ENCODE measurements at places on chromosomes 13 and 19.
A peak's percentile ranks its signal among the peaks of the same experiment; 100 is the strongest.

GRCh38 chr13:28716511-28716910 is 2.3 kb downstream of the SLC46A3 start:
- no peak for DNase-seq

- DNase-seq, result no peak
Observed at GRCh38 chr19:11361037-11361770, 6.0 kb downstream of the PLPPR2 start.

DNA sequence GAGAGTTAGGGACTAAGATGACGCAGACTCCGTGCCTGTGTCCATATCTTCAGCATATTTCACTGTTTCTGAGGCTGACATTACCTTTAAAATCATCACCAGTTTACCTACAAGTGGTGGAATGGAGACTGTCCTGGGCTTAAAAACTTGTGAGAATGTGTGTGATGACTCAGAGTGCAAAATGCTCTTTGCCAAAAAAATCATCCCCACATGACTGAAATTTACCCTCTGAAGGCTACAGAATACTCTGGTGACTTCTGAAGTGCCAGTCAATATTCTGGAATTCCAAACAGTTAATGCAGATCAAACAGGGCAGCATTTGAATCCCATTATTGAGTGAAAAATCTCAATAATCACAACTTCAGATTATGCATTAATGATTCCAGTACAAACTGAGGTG is 901.4 kb downstream of the EFNB2 start:
- DNase-seq, result no peak

GRCh38 chr13:73250061-73250460 is 191.3 kb downstream of the KLF5 start:
- no peak for DNase-seq

- no peak for DNase-seq
Observed at GRCh38 chr19:46954993-46955812, 64.4 kb upstream of the NPAS1 start.

DNA sequence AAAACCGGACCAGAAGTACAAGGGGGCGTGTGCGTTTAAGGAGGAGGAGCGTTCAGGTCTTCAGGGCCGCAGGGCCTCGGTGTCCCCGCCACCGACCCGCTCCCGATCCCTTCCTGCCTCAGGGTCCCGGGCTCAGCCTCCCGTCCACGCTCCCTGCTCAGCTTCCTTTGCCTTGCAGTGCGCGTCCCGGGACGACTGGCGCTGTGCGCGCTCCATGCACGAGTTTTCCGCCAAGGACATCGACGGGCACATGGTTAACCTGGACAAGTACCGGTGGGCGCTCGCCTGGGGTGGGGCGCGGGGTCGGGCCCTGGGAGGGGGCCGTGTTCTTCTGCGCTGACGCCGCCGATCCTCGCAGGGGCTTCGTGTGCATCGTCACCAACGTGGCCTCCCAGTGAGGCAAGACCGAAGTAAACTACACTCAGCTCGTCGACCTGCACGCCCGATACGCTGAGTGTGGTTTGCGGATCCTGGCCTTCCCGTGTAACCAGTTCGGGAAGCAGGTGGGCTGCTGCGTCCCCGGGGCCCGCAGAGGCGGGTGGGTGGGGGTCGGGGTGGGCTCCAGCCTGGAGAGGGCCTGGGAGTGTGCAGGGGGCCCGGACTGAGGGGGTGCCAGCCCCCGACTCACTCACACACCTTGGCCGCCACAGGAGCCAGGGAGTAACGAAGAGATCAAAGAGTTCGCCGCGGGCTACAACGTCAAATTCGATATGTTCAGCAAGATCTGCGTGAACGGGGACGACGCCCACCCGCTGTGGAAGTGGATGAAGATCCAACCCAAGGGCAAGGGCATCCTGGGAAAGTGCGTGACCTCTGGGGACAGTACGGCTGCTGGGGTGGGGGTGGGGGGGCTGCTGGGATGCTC is 1.4 kb downstream of the GPX4 start:
- DNase-seq, result no peak

DNA sequence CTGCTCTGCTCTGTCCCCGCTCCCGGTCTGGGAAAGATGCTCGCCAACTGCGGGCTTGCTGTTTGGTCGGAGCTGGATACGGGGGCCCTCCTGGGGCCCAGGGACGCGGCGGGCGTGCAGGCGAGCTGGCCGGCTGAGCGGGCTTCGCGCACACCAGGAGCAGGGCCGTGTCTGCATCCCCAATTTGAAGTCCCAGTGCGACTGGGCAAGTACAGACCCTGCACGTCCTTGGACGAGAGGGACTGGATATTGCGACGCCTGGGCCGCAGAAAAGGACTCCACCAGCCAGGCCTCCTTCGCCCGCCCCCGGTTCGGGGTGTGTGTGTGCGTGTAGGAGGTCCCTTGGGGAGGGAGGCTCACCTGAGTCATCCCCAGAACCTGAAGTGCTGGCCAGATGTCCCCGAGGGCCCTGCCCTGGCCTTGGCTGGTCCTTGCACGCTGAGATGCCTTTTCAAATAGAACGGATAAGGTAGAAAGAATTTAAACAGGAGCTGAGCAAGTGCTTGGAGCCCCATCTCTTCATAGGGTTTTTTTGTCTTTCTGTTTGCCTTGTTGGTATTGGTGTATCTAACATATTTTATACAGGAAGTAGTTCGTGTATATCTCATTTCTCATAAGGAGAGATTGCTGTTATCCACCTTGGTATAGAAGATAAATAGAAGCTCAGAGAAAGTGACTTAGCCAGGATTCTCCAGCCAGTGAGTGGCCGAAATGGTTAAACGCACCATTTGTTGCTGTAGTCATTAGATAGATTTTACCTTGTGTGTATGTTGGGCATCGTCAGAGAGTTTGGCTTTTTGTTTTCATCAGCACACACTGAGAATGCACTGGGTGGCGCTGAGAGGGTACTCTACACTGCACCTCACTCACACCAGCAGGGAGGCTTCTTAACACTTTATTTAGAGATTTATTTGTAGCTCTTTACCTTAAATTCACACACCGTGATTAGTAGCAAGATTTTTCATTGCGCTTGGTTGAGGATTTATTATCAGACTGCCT is 1.1 kb downstream of the NAXD start:
- no peak for DNase-seq

GRCh38 chr19:50949861-50950260 is 3.0 kb downstream of the KLK5 start:
- no peak for DNase-seq

DNA sequence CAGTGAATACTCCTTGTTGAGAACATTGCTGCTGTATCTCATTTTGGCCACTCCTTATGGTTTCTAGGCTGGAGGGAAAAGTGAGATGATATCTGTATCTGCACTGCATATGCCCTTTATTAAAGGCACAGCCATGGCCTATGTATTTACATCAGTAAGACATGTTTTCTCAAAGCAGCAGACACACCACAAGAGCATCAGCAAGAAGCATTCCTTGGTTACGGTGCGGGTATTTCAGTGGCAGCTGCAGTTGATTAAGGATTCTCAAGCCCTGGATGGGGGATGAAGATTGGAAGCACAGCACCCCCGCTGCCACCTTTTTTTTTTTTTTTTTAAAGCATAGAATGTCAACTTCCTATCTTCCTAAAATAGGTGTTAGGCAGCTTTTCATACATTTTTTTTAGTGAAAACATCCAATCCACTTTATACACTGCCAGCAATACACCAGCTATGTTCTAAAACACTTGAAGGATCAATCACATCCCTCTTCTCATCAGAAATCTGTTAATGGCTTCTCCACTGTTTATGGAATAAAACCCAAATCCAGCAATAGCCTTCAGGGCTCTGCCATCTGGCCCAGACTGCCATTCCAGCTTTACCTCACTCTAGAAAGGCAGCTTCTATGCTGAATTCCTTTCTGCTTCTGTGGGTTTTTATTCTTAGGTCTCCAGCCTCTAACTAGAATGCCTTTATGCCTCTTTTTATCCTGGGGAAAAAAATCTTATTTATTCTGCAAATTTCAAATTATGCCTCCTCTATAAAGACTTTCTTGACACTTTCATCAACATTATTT is 331.0 kb downstream of the DNAJC15 start:
- DNase-seq, result no peak

DNA sequence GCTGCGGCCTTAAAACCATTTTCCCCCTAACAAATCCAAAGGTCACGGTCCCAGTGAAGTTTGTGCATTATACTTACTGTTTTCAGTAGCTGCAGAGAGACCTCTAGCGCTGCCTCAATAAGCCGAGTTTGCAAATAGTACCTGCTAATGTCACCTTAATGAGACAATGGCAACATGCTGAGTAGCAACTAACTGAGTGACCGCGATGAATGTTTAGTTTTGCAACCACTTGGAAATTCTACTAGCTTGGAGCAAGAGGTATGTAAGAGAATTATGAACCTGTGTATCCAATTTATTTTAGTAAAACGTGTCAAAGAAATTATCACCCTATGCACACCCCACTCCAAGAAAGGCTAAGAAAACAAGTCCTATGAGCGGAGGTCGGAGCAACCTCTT is 1.2 kb downstream of the KPNA3 start:
- DNase-seq, result peak; percentile 28

- no peak for DNase-seq
Observed at GRCh38 chr19:16433986-16434385, 37.8 kb downstream of the EPS15L1 start.

DNA sequence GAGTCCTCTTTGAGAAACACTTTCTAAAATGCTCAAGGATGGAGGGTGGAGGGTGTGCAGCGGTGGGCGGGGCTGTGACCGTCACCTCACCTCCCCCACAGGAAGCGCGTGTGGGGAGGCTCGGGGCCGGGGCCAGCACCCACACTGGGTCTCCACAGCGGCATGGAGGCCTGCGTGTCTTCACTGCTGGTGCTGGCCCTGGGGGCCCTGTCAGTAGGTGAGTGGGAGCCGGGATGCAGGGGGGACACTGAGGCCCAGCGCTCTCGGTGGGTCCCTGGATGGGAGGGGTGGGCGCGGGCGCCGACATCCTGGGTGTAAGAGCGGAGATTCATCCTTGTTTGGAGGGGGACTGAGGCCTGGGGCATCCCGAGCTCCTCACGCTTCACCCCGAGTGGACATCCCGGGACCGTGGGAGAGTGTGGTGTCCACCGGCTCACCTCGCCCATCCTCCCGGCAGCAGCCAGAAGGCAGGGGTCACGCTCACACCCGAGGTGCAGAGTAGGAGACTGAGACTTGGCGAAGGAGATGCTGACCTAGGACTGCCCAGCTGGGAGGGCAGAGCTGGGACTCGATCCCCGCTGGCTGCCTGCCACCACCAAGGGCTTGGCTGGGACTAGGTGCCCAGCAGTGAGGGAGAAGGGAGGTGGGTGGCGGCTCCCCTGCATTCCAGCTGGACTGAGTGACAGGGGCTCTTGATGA is at the start of gene GZMM:
Gene GZMM (plus strand): TSS at position 144 of the 699 bp plus-strand sequence. CDS start 19 bp downstream, at position 163.
- no peak for DNase-seq

All from NCI-H1417 treated with DMSO at 0.1 percent for 48 hours (cell line).